Endothelial cell of umbilical vein (primary cell): ENCODE measurements at places on chromosomes 1 and 21. TPM values are rescaled to one million over a fixed set of nuclear protein-coding genes. Genes with fewer than 3 reads are reported as not detected.

Gene C1QB
- not detected in 2 replicates for total RNA-seq

Gene RPTN
- total RNA-seq: not detected in 2 replicates

Gene MYBPH
- total RNA-seq: not detected in 2 replicates

Gene FCGR2B
- not detected in 2 replicates for total RNA-seq

Gene TRIM46
- 9.6 and 10.0 TPM in 2 replicates for total RNA-seq

Gene TMEM51
- total RNA-seq: 10.5 and 13.7 TPM in 2 replicates
